Glutamatergic neuron (in vitro differentiated cells): ENCODE measurements at places on chromosomes 16 and 17. TPM values are rescaled to one million over a fixed set of nuclear protein-coding genes. Genes with fewer than 3 reads are reported as not detected.

DNA sequence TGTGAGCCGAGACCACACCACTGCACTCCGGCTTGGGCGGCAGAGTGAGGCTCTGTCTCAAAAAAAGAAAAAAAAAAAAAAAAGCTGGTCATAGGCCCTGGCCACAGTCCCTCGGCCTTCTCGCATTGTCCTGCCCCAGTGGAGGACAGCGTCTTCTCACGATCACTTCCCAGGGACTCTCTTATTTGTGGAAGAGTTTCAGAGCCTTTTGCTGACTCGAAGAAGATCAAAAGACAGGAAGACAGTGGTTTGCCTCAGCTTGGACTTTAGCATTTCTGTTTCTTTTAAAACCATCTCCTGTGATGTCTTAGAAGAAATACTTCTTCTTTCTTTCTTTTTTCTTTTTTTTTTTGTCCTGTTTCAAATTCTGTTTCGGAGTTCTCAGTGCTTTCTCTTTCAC, 210.0 kb downstream of the FTO start:
- no peaks in the 10 kb centered on the region for H3K27me3 ChIP-seq
- no peak overlapping the region for H3K4me3 ChIP-seq
- no peak overlapping the region for H3K27ac ChIP-seq
- no peaks in the 10 kb centered on the region for H3K36me3 ChIP-seq

Gene DPEP3
- not detected for total RNA-seq

- H3K4me3 ChIP-seq: peak overlapping the region; percentile 94
- peaks cover 7% of the 10 kb centered on the region for H3K4me1 ChIP-seq
- DNase-seq: peak; percentile 44
- peaks cover 4% of the 10 kb centered on the region for H3K36me3 ChIP-seq
- peaks cover 6% of the 10 kb centered on the region for H3K27me3 ChIP-seq
- no peak overlapping the region for H3K27ac ChIP-seq
Measured at GRCh38 chr17:64262198-64262999, 661 bp downstream of the TEX2 start.

GRCh38 chr17:8430966-8431365, 4.7 kb upstream of the NDEL1 start:
- H3K4me3 ChIP-seq: no peak overlapping the region
- H3K36me3 ChIP-seq: no peaks in the 10 kb centered on the region
- no peak for DNase-seq
- peaks cover 2% of the 10 kb centered on the region for H3K27me3 ChIP-seq
- no peaks in the 10 kb centered on the region for H3K4me1 ChIP-seq

GRCh38 chr16:50448522-50448921, 79.7 kb upstream of the BRD7 start:
- no peak for DNase-seq
- peaks cover 11% of the 10 kb centered on the region for H3K27me3 ChIP-seq
- H3K4me1 ChIP-seq: peaks cover 16% of the 10 kb centered on the region
- peaks cover 4% of the 10 kb centered on the region for H3K36me3 ChIP-seq

GRCh38 chr17:73934696-73935095, 268.8 kb upstream of the RPL38 start:
- no peak overlapping the region for H3K4me3 ChIP-seq
- no peaks in the 10 kb centered on the region for H3K36me3 ChIP-seq
- peaks cover 10% of the 10 kb centered on the region for H3K27me3 ChIP-seq

Gene KRT26
- not detected for total RNA-seq

Gene TNFRSF17
- total RNA-seq: not detected

- H3K27me3 ChIP-seq: no peaks in the 10 kb centered on the region
- H3K27ac ChIP-seq: no peak overlapping the region
- peaks cover 7% of the 10 kb centered on the region for H3K4me1 ChIP-seq
- H3K4me3 ChIP-seq: no peak overlapping the region
- H3K36me3 ChIP-seq: no peaks in the 10 kb centered on the region
Measured at GRCh38 chr16:15808071-15808470, 48.8 kb downstream of the MYH11 start.

DNA sequence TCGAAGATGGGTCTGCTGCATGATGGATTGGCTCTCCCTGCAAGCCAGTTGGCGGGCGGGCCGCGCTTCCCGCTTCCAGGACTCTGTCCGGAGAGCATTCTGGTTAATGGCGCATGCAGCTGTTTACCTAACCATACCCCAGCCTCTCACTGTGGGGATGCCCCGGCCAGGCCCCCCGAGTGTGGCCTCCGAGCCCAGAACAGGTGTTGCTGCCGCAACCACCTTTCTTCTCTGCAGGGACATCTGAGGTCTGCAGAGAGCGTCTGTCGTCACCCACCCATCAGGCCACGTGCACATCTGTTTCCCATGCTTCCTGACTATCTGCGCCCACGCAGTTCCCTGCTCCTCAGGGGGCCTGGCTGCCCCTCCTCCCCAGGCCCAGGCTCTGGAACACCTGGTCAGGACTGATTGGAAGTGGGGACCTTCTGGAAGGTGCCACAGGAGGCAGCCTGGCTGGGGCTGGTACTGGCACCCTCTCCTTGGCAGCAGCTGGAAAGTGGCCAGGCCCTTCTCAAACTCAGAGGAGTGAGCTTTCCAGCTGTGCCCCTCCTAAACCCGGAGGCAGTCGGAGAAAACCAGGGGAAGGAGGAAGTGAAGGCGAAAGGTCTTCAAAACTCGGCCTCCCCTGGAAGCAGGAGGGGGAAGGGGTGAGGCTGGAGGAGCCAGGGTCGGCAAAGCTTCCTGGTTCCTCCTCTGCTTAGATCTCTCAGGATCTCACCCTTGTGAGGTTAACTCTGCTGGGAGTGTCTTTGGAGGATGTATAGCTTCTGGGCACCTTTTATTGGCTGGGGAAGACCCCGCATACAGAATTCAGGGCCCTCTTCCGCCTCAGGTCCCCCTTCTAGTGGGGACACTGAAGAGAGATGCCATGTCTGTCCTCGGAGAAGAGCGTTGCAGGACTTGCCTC, 64.5 kb upstream of the CIBAR2 start:
- H3K4me1 ChIP-seq: peaks cover 58% of the 10 kb centered on the region
- DNase-seq: no peak
- H3K36me3 ChIP-seq: no peaks in the 10 kb centered on the region
- no peak overlapping the region for H3K27ac ChIP-seq
- H3K4me3 ChIP-seq: no peak overlapping the region
- H3K27me3 ChIP-seq: peaks cover 12% of the 10 kb centered on the region

GRCh38 chr16:6331770-6332169, 1000.9 kb upstream of the RBFOX1 start:
- no peak for DNase-seq
- no peak overlapping the region for H3K4me3 ChIP-seq
- no peaks in the 10 kb centered on the region for H3K27me3 ChIP-seq
- no peaks in the 10 kb centered on the region for H3K4me1 ChIP-seq
- H3K36me3 ChIP-seq: no peaks in the 10 kb centered on the region
- H3K27ac ChIP-seq: no peak overlapping the region

DNA sequence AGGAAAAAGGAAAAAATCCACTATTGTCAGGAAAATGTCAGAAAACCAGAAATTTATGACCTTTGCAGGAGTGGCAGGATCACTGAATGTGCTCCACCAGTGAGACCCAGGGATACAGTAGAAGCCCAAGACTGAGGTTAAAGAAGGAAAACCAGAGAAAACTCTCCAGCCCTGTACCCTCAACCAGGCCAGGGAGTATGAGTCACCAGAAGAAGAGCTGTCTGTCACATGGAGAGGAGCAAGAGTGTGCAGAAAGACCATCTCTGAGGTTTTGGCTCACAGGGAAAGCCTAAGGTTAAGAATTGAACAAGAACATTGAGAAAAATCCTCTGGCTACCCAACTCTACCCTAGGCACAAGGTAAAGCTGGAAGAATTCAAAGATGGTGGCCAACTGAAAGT, 47.6 kb upstream of the MON1B start:
- H3K27me3 ChIP-seq: no peaks in the 10 kb centered on the region
- H3K4me3 ChIP-seq: no peak overlapping the region
- H3K4me1 ChIP-seq: peaks cover 2% of the 10 kb centered on the region
- DNase-seq: no peak
- no peak overlapping the region for H3K27ac ChIP-seq
- H3K36me3 ChIP-seq: peaks cover 5% of the 10 kb centered on the region

- peaks cover 16% of the 10 kb centered on the region for H3K36me3 ChIP-seq
- H3K27me3 ChIP-seq: no peaks in the 10 kb centered on the region
- H3K27ac ChIP-seq: no peak overlapping the region
Measured at GRCh38 chr17:36885771-36886377, 51.4 kb upstream of the LHX1 start.

DNA sequence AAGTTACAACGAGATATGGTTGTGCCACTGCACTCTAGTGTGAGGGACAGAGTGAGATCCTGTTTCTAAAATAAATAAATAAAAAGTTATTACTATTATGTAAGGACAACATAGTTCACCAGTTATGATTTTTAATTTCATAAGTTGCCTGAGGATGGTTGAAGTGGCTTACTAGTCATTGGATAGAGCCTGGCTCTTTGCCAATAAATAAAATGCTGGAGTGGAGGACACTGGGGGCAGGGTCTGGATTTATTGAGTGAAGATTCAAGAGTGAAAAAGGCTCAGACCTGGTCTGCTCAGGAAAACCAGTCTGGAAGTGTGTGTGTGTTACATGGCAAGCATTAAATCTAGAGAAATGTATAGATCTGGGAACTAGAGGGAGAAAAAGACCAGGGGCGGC, 2.1 kb downstream of the STARD3 start:
- DNase-seq: no peak
- peaks cover 9% of the 10 kb centered on the region for H3K4me1 ChIP-seq
- H3K27ac ChIP-seq: peak overlapping the region; percentile 1
- no peak overlapping the region for H3K4me3 ChIP-seq
- H3K27me3 ChIP-seq: peaks cover 9% of the 10 kb centered on the region
- H3K36me3 ChIP-seq: no peaks in the 10 kb centered on the region
